ENCODE measurements at places on chromosomes 5 and 9.

DNA sequence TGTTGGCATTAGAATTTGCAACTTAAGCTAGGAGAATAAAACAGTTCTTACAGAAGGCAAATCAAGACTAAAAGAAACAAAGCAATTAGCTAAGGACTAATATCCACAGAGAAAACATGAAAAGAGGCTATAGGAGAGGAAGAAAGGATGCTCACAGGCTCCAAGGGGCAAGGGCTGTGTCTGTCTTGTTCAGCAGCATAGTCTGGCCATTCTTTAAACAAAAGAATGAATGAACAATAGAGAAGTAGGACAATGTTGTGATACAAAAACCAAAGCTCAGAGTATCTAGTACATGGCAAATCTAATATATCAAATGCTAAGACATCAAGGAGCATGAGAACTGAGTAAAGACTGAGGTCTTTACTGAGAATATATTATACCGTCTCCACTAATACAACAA, 39.5 kb downstream of the PLPP1 start:
- no peak for DNase-seq

- no peak for DNase-seq
Measured at GRCh38 chr9:110599468-110599867, 19.9 kb upstream of the SVEP1 start.

DNA sequence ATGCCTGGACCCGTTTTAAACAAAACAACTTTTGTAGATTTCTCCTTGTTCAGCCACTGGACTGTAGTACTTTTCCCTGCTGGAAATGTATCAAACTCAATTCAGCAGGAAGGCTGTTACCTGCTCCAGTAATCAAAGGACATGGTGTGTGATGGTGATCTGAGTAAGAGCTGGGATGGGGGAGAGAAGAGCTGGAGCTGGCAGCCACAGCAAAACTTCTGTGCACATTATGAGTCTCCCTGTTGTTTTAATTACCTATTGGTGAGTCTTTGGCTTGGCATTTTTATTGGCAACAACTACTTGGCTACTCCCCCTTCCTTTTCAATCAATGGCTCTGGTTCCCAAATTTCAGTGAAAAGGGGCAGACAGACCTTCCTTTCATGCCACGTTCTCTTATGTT, 9.7 kb downstream of the NREP start:
- no peak for DNase-seq

DNA sequence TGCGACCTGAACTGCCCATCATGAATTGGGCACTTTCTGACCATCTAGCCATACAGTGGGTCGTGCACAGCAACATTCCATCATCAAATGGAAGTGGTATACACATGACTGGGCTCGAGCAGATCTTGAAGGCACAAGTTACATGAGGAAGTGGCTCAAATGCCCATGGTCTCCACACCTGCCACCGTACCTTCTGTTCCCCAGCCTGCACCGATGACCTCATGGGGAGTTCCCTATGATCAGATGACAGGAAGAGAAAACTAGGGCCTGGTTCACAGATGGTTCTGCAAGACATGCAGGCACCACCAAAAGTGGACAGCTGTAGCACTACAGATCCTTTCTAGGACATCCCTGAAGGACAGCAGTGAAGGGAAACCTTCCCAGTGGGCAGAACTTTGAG, 21.8 kb downstream of the MTMR12 start:
- DNase-seq: no peak

GRCh38 chr5:174047472-174048099, 2.1 kb downstream of the NSG2 start:
- no peak for DNase-seq

DNA sequence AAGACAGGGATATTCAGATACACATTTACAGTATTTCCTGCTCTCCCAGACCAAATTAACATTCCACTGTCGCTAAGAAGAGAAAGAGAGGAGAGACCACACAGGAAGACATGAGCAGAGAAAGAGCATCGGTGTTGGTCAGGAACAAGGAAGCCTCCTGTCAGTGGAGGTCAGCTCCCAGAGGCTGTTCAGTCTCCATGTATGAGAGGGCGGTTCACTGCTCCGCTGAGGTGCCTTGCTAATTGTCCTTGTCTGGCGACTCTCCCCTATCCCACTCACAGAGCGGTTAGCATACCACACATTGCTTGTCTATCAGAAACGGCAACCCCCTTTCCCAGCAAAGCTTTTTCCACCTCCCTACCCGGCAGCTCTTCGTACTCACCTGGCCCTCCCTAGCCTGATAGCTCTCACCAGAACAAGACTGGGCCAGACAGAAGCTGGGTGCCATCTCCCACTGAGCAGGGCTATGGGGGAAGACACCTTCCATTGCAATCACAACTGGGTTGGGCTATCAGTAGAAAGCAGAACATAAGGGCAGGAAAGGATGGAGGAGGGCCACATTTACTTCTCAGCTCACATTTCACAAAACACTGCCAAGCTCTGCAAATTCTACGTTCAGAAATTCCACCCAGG, 58.6 kb upstream of the LMNB1 start:
- DNase-seq: no peak

DNA sequence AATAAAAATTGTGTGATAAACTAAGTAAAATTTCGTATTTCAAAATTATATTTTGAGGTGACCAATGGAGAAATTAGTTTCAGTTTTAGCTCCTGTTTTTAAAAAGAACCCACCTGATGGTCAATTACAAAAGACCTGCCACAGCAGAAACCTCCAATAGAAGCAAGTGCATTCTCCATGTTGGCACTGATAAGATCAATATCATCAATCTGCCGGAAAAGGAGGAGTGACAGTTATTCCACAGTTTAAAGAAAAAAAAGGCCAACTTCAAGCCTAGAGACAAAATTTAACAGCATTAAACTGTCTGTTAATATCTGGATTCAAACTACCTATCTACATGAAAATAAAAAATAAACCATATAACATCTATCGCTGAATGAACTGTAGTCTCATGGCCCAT, 67.7 kb downstream of the SPTLC1 start:
- DNase-seq: no peak

DNA sequence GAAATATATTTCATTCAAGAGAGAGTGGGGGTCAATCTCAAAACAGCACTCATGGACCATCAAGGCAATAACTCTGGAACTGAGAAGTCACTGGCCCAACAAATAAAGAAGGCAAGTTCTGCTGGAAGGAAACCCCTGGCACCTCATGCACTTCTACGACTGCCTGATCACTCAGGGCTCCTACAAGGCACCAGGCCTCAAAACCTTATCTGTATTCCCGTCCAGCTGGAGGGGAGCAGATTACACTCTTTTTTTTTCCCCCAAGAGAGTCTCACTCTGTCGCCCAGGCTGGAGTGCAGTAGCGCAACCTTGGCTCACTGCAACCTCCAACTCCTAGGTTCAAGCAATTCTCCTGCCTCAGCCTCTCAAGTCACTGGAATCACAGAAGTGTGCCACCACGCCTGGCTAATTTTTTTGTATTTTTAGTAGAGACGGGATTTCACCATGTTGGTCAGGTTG, 49.9 kb downstream of the P4HA2 start:
- DNase-seq: no peak

- no peak for DNase-seq
Measured at GRCh38 chr9:75935591-75935990, 45.1 kb downstream of the PCSK5 start.

DNA sequence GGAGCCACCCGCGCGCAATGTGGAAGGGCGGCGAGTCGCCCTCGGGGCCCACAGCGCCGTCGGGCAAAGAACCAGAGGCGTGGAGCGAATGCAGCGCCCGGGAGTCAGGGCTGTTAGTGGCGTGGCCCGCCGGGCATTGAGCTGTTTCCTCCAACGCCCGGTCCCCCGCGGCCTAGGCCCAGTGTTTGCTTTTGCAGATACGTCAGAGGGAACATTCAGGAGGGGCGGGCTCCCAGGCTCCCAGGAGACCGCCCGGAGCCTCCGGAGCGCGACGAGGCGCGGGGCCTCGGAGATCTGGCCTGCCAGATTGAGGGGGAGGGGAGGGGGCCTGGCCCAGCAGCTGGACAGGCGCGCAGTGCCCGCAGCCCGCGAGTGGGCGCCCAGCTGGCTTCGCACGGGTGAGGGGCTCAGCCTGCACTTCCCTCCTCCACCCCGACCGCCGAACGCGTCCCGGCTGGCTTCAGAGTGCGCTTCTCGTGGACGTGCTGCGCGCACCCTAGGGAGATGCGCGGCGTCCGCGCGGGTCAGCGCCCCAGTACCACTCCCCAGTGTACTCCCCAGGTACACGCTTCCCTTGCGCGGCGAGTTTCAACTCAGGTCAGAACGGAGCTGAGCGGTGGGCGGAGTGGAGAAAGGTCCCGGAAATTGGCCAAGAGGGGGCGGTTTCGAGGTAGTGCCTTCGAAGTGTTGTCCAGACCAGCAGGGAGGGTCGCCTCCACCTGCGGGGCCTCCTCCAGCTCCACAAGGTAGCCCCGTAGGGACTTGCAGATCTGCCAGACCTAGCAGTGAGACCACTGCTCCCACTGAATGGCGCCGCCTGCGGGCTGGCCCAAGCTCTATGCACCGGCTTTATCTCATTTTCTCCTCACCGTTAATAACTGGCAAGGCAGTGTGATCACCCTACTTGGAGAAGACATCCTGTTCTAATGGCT, 130.4 kb downstream of the TMEM174 start:
- no peak for DNase-seq

GRCh38 chr9:131608493-131609037, 63.2 kb downstream of the PRRT1B start:
- DNase-seq: no peak

GRCh38 chr9:33297432-33297831, 7.1 kb downstream of the NFX1 start:
- no peak for DNase-seq

DNA sequence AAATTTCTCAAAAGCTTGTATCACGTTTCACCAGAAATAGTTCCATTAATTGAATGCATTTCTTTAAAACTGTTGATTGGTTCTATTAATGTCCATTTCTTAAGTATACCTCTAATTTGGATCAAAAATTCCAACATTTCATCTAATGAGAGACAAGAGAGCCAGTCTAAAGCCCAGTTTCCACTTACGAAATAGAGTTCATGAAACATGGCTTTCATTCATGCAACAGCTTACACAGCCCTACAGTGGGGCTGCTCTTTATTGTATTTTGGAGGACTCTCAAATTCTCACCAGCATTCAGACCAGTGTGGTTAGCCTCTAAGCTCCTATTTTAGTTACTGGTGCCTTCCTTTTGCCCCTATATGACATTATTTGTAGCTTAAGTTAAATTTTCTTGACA, 566.9 kb upstream of the RGMB start:
- no peak for DNase-seq

- DNase-seq: no peak
Measured at GRCh38 chr5:82794876-82795275, 282.3 kb downstream of the TMEM167A start.

- peak; percentile 82 for DNase-seq
Measured at GRCh38 chr5:95973793-95974325, 12.2 kb upstream of the ELL2 start.

DNA sequence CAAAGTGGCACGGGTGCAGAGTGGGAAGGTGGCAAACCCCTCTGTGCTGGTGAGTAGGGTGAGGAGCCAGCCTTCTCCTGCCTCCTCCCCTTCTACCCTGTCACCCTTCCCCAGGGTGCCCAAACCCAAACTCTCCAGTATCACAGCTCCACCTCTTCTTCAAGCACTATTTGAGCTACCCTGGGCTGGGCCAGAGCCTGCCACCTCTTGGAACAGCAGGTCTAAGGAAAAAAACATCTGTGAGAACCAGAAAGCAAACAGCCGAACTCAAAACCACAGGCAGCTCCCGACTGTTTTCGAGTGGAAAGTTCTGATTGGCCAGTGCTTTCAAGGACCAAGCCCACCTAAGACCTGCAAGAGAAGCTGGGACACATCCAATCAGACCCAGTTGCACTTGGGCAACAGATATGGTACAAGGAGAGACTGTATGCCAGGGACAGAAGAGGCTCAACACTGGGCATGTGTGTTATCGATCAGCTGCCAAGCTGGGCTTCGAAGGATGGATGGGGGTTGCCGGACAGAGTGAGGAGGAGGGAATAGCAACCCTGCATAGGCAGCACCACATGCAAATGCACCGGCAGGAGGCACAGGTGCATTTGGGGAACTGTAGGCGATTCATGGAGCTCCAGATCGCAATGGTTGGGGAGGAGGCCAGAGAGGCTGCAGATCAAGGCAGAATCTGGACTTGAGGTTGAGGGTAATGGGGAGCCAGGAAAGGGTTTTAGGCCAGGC, 19.7 kb downstream of the ACSL6 start:
- no peak for DNase-seq

GRCh38 chr5:146890066-146890465, 11.5 kb upstream of the PPP2R2B start:
- DNase-seq: no peak

- DNase-seq: no peak
Measured at GRCh38 chr5:43780586-43780985, 177.6 kb downstream of the NNT start.

GRCh38 chr5:158198636-158199035, 339.7 kb upstream of the CLINT1 start:
- DNase-seq: no peak

Measured in activated CD4-positive, alpha-beta T cell treated with anti-CD3 and anti-CD28 coated beads, Interleukin-2, Interleukin-6, amounts not matched to agents 100 ng/mL and 50 ng/mL, durations not matched to agents 16 hours and 8 hours (primary cell).